ENCODE measurements at places on chromosomes 6 and 20. TPM values are rescaled to one million over a fixed set of nuclear protein-coding genes. Genes with fewer than 3 reads are reported as not detected.
A peak's percentile ranks its signal among the peaks of the same experiment; 100 is the strongest.

DNA sequence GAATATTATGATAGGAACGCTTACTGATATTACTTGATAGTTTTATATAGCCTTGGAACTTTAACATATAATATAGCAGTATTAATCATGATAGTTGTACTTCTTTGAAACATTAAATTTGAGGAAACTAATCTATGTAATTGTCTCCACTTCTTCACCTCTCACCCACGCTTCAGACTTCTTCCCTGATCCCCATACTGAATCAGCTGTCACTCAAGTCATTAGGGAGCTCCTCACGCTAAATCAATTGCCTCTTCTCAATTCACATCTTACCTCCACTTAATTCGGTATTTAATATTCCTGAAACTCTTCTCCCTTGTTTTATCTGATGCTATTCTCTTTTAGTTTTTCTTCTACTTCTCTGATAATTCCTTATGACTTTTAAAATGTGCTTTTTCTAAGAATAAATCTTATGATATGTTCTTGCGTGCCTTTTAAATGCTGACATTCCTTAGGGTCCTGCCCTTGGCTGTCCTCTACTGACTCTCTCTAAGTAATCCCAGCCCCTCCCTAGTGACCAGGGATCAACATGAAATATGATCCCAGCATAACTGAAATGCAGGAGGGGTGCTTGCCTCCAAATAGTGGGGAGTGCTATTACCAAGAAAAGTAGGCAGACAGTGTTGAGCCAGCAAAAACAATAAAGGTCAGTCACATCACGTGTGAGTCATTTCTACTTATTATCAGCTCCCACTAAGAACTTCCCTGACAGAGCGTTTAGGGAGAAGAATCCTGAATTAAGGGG is 9.9 kb downstream of the ANKRD66 start:
- no peak for DNase-seq
- H3K4me1 ChIP-seq: no peaks in the 10 kb centered on the region
- H3K27ac ChIP-seq: no peak overlapping the region
- H3K4me3 ChIP-seq: no peak overlapping the region
- H3K36me3 ChIP-seq: no peaks in the 10 kb centered on the region

DPPA5 gene
- not detected for total RNA-seq

OPRM1 gene
- not detected for total RNA-seq

- H3K27ac ChIP-seq: no peak overlapping the region
- H3K36me3 ChIP-seq: no peaks in the 10 kb centered on the region
- H3K27me3 ChIP-seq: peaks cover 4% of the 10 kb centered on the region
- H3K4me1 ChIP-seq: no peaks in the 10 kb centered on the region
Measured at GRCh38 chr6:1670711-1671462, 61.2 kb downstream of the FOXC1 start.

DNA sequence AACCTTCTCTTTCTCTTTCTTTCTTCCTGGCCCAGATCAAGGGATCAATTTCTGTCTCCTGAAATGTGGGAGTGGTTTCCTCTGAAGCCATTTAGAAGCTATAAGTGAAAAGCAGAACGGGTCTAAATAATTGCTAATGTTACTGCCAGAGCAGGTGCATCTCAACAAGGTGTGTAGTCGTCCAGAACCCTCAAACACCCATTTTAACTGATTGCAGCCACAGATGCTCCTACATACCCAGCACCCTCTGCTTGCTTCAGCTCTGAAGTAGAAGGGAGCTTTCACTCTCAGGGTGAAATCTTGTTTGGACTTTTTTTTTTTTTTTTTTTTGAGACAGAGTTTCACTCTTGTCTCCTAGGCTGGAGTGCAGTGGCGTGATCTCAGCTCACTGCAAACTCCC is 592.1 kb upstream of the ARID1B start:
- H3K4me3 ChIP-seq: no peak overlapping the region
- no peak for DNase-seq
- H3K27me3 ChIP-seq: no peaks in the 10 kb centered on the region

GRCh38 chr20:51345601-51346101 is 196.9 kb downstream of the NFATC2 start:
- H3K27ac ChIP-seq: no peak overlapping the region
- H3K27me3 ChIP-seq: peaks cover 29% of the 10 kb centered on the region
- no peak for DNase-seq
- no peaks in the 10 kb centered on the region for H3K4me1 ChIP-seq
- no peaks in the 10 kb centered on the region for H3K36me3 ChIP-seq

GRCh38 chr6:94511502-94512088 is 1065.7 kb upstream of the MANEA start:
- no peaks in the 10 kb centered on the region for H3K27me3 ChIP-seq
- H3K4me1 ChIP-seq: no peaks in the 10 kb centered on the region
- H3K27ac ChIP-seq: no peak overlapping the region

GRCh38 chr20:63693083-63693732 is 3.2 kb upstream of the TNFRSF6B start:
- H3K36me3 ChIP-seq: peaks cover 2% of the 10 kb centered on the region
- no peaks in the 10 kb centered on the region for H3K4me1 ChIP-seq
- H3K4me3 ChIP-seq: no peak overlapping the region
- H3K27ac ChIP-seq: peak overlapping the region; percentile 52
- no peaks in the 10 kb centered on the region for H3K27me3 ChIP-seq

DNA sequence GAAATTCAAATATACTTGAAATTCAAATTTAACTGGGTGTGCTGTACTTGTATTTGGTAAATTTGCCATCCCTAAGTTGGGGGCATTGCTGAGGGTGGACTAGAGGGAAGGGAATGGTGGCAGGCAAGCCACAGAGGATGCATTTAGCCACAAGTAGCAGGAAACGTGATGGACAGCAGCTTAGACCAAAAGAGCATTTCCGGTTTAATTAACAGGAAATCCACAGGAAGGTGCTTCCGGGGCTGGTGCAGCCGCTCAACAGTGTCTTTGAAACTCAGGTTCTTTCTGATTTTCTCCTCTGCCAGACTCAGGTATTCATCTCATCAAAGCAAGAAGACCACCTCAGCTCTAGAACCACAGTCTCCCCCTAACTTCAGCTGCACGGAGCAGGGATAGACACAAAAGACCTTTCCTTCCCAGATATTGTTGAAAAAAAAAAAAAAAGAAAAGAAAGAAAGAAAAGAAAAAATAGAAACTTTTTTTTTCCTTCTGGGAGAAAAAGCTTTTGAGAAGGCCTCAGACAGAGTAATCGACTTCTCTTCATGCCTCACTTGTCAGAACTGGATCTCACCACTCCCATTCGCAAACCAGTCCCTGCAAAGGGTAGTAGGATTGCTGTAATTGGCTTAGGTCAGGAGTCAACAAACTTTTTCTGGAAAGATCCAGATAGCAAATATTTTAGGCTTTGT is 8.0 kb upstream of the BCAS1 start:
- no peak overlapping the region for H3K27ac ChIP-seq
- no peak for DNase-seq
- no peaks in the 10 kb centered on the region for H3K36me3 ChIP-seq
- no peak overlapping the region for H3K4me3 ChIP-seq

DNA sequence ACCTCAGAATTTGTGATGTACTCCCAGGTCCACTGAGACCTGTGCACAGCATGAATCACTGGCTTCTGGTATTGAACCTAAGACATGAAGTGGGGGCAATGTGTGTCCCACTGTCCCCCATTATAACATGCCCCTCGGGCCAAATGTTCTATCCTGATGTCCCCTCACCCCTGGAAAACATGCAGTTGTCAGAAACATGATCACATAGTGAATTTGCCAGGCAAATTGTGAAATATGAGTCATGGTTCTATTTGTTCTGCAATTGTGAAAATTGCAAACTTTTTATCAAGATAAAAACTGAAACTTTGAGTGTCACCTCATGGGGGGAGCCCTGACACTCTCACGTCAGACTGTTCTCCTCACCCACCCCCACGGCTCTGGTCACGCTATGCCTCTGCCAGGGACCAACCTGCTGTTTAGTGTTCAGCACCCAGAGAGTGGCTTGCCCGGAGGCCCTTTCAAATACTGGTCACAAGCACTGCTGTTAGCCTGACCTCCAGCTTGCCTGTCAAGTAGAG is 305.3 kb downstream of the CLIC5 start:
- peaks cover 10% of the 10 kb centered on the region for H3K4me1 ChIP-seq
- no peak for DNase-seq
- no peaks in the 10 kb centered on the region for H3K36me3 ChIP-seq
- no peak overlapping the region for H3K27ac ChIP-seq
- no peak overlapping the region for H3K4me3 ChIP-seq

- H3K27me3 ChIP-seq: no peaks in the 10 kb centered on the region
- H3K36me3 ChIP-seq: peaks cover 1% of the 10 kb centered on the region
- no peak overlapping the region for H3K4me3 ChIP-seq
- H3K4me1 ChIP-seq: peaks cover 16% of the 10 kb centered on the region
Measured at GRCh38 chr6:130708338-130708737, 118.9 kb upstream of the SMLR1 start.

C6orf58 gene
- not detected for total RNA-seq

OR2B6 gene
- not detected for total RNA-seq

- no peak overlapping the region for H3K27ac ChIP-seq
- H3K4me3 ChIP-seq: no peak overlapping the region
- no peaks in the 10 kb centered on the region for H3K36me3 ChIP-seq
- no peaks in the 10 kb centered on the region for H3K27me3 ChIP-seq
- DNase-seq: no peak
- no peaks in the 10 kb centered on the region for H3K4me1 ChIP-seq
Measured at GRCh38 chr6:35620706-35621105, 68.0 kb downstream of the FKBP5 start.

All from progenitor cell of endocrine pancreas (in vitro differentiated cells).